ENCODE measurements at places on chromosomes 1 and 21.

- DNase-seq = no peak
These were observed 6.6 kb downstream of the HYI start for GRCh38 chr1:43446881-43447835.

- DNase-seq = no peak
These were observed 99.5 kb upstream of the BMP8A start for GRCh38 chr1:39391691-39392679.

DNA sequence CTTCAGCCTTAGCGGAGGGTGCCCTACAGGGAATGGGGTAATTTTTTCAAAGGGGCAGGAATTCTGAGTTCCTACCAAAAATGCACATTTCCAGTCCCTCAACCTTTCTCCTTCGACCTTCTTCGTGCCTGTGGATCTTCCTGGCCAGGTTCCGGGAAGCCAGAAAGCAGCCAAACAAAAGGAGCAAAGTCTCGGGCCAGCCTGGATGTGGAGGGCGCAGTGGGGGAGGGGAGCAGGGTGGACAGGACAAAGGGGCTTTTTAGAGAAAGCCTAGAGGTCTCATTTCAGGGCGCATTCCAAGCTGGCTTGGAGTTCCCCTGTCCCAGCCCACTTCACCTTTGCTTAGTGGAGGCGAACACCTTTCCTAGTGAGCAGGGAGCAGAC is 2.9 kb upstream of the INAVA start:
- no peak for DNase-seq

- no peak for DNase-seq
These were observed 49.3 kb upstream of the RABGAP1L start for GRCh38 chr1:174110053-174110452.

GRCh38 chr21:45990049-45990711 is 8.6 kb downstream of the COL6A1 start:
- DNase-seq = no peak

DNA sequence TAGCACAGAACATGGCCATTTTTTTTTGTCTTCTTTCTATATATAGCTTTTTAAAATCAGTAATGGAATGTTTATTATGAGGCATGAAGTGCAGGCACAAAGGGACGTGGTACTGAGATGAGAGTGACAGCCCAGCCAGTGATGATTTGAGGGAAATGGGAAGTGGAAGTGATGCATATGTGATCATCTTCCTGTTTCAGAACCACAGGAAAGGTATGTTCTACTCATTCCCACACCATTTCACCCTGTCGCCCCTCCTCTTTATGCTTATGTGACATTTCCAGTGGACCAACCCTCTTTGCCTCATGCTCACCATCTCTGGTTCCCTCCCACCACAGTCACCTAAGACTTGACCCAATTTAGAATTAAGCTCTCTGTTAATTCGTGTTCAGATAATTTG is 24.3 kb downstream of the PTGS2 start:
- DNase-seq = no peak

GRCh38 chr1:235027076-235027861 is 101.4 kb downstream of the TOMM20 start:
- DNase-seq = no peak

- peak; percentile 62 for DNase-seq
These were observed 5.8 kb downstream of the IFI16 start for GRCh38 chr1:159015440-159015909.

DNA sequence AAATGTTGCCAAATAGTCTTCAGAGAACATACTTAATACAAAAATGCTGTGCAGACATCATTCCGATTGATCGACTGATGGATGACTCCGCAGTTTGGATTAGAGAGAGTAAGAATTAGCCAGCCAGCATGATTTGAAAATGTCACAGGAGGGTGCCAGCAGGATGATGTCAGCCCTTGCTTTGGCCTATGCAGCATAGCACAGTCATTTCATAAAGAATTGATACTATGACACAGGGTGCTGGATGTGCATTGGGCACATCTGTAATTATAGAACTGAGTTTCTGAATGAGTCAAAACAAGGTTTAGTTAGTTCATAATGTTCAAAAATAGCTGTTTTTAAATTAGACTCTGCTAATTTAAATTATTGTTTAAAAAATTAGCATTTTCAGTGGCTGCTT is 21.6 kb upstream of the TRAF5 start:
- no peak for DNase-seq

DNA sequence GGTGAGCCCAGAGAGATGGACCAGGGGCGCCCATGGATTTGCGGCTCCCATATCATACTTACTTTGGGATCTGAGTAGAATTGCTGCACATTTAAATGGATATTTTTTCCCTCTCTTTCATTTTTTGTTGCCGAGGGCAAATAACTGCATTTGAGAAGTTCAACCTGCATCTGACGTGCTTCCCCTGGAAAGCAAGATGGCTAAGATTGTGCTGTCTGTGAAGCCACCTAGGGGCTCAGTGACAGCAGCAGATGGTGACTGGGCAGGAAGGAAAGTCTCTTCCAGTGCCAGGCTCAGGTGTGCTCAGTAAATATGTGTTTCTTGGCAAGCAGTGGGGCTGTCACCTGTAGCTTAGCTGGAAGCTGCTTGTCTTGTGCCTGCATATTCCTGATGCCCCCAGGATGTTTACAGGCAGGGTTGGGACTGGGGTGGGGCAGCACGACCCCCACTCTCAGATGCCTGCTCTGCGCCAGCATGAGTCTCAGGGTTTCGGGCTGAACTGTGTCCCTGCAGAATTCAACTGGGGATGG is 59.8 kb upstream of the ETV3 start:
- no peak for DNase-seq

DNA sequence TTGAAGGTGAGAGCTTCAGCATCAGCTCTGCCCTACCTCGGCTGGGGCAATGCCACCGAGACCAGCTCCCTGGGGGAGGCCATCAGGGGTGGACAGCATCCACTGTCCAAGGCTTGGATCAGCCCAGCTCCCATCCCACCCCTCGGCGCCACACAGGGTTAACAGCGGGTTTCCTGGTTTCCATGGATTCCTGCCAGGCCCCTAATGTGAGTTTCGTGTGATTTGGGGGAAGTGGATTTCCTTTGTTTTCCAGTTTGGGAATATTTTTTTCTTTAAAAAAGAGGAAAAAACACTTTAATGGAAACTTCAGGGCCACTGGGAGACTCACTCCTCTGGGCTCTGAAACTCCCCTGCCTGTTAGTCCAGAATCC is 34.3 kb downstream of the CASZ1 start:
- no peak for DNase-seq

- no peak for DNase-seq
These were observed 58.9 kb downstream of the DDX20 start for GRCh38 chr1:111814642-111815041.

DNA sequence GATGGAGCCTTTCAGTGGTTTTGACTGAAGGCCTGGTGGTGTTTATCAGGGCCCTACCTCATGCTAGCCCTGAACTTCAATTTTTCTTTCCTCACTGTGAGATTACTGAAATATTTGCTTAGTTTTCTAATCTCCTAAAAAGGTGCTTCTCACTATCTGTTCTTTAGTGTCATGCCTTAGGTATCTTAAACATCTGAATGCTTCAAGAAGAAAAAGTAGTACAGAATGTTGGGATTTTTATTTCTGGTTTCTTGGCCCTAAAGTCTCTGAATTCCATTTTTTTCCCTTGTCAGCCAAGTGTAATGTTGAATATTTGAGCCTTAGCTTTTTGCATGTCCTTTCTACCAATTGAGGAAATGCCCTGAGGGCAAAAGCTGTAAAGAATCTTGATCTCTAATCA is 47.9 kb upstream of the PRKACB start:
- no peak for DNase-seq

DNA sequence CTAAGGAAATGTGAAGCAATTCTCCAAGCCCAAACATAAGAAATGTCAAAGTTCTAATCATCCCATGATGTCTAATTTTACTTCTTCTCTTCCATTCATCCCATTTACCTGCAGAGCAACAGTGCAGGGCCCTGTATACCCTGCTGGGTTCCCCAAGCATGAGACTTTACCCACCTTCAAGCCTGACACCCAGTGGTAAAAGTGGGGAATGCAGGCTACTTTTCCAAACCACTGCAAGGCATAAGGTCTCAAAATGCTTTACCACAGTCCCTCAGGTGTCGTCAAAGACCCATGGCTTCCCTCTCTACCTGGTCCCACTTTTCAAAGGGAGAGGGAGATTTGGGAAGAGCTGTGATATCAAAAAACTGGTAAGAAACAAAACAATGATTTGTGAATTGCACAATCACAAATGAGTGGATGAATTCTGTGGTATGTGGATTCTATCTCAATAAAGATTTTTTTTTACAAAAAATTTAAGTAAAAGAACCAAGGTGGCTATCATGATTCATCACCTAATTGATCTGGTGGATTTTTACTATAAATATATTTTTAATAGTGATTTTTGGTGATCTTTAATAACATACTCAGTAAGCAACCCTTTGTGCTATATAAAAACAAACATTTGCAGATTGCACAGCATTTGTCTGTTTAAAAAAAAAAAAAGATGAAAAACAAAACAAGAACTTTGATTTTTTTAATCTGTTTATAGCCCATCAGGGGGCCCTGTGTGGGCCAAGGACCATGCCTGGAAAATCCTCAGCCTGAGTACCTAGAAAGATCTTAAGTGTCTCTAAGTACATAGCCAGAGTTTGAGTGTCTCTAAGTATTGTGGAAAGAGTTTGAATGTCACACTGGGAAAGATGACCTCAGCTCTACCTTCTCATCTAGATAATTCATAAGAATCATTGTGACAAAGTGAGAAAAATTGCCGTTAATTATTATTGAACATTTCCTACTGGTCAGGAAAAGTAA is 73.1 kb upstream of the GJB5 start:
- DNase-seq = peak; percentile 2

DNA sequence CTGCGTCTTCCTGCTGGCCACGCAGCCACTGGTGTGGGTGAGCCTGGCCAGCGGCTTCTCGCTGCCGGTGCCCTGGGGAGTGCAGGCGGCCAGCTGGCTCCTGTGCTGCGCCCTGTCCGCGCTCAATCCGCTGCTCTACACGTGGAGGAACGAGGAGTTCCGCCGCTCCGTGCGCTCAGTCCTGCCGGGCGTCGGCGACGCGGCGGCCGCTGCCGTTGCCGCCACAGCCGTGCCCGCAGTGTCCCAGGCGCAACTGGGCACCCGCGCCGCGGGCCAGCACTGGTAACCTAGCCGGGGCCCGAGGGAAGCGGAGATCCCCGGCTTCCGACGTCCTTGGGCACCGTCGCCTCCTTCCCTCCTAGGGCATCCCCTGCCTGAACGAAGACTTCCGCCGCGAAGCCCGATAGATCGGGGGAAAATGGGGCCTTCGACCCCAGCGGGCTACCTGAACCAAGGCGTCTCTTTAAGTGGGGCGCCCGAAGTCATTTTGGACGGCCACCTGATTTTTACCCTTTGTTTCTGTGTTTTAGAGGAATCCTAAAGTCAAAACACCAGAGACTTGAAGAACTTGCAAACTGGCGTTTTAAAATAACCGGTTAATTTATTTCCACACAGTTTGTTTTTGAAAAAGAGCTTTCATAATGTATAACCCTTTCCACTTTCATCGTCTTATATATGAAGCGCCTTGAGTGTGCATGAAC is 2.0 kb downstream of the GPR88 start:
- DNase-seq = no peak

DNA sequence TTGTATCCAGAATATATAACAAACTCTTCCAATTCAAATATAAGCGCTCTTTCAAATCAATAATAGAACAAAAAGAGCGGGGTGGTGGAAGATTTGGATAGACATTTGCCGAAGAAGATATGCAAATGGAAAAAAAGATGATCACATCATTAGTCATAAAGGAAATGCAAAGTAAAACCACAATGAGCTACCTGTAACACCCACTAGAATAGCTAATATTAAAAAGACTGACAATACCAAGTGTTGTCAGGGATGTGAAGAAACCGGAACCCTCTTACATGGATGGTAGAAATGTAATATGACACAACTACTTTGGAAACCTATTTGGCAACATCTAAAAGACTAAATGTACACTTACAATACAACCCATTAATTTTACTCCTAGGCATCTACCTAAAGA is 5.7 kb upstream of the TRAF5 start:
- no peak for DNase-seq

DNA sequence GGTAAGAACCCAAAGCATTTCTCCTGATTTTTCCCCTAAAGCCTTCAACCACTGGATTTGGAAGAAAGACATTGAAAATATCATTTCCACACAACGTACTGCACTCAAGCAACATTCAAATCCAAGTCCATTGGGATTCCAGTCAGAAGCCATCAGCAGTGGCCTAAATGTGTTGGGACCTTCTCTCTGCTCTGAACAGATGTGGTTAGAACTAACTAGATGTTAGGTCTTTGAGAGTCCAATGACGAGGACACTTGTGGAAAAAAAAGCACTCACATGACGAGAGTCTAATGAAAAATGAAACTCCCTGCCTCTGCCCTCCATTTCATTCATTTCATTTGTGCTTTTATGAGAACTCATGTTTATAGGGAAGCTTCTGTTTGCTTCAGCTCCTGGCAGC is 382.3 kb downstream of the SIPA1L2 start:
- no peak for DNase-seq

GRCh38 chr1:228735871-228736586 is 750 bp downstream of the RHOU start:
- no peak for DNase-seq

DNA sequence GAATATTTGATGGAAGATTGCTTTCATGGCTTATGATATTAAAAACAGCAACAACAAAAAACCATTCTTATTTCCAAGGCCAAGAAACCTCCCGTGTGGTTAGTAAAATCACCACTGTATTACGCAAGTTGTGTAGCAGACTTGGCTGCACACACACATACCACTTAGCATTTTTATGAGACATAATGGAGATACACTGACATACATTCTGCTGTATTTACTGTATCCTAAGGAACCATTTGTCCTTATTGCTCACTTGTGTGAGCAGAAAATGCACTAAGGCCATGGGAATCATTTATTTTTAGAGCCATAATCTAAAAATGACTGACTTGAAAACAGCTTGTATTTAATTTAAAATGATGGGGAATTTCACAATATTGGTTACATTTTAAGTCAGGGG is 584 bp upstream of the C1orf141 start:
- DNase-seq = no peak

DNA sequence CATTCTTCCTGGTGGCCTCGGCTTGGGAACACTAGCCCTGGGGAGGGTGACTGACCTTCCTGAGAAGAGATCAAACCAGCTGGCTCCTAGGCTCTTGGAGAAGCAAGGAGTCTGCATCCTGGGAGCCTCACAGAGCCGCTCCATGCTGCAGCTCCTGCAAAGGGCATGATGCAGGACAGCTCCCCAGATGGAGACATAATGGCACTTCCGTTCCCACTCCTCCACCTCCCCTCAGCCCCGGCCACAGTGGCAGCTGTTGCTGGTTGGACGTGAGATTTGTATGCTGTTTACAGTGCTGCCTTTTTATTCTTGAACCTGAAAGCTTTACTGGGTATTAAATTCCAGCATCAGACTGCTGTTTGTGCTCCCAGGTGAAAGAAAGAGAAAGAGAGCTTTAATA is 83.7 kb upstream of the CTTNBP2NL start:
- no peak for DNase-seq

DNA sequence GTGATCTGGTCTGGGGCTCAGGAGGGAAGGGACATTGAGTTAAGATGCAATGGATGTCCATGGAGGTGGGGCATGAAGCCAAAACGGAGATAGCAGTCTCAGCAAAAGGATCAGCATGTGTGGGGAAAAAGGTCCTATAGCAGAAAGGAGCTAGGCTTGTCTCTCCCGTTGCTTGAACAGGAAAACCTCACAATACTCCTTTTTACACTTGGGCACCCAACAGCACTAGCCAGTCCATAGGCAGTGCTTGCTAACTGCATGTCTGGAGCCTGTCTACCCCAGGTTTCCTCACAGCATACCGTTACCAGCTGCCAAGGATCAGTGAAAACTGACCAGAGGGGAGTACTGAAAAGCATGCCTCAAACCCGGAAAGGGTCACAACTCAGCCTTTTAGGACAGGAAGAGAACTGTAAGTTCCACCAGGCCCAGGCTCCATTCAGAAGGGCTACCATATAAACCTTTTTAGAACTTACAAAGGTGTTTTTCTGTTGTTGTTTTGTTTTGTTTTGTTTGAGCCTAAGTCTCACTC is 78.6 kb downstream of the JAK1 start:
- DNase-seq = no peak
